Astrocyte of the cerebellum (primary cell): ENCODE measurements at places on chromosomes 5 and 9.

- DNase-seq: no peak
Measured at GRCh38 chr5:116370886-116371285, 203.7 kb downstream of the SEMA6A start.

GRCh38 chr9:114938687-114939575 is 8.5 kb upstream of the TNFSF8 start:
- DNase-seq: peak; percentile 12

- no peak for DNase-seq
Measured at GRCh38 chr9:105039175-105039799, 111.3 kb upstream of the ABCA1 start.

DNA sequence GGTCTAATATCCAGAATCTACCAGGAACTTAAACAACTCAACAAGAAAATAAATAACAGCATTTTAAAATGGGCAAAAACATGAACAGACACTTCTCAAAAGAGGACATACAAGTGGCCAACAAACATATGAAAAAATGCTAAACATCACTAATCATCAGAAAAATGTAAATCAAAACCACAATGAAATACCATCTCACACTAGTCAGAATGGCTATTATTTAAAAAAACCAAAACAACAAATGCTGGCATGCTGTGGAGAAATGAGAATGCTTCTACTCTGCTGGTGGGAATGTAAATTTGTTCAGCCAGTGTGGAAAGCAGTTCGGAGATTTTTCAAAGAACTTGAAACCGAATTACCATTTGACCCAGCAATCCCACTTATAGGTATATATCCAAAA is 63.1 kb downstream of the ADAMTS6 start:
- peak; percentile 13 for DNase-seq

- no peak for DNase-seq
Measured at GRCh38 chr5:126138281-126138931, 284.8 kb upstream of the GRAMD2B start.

- DNase-seq: peak; percentile 99
Measured at GRCh38 chr5:142215915-142216681, 107.5 kb downstream of the NDFIP1 start.

DNA sequence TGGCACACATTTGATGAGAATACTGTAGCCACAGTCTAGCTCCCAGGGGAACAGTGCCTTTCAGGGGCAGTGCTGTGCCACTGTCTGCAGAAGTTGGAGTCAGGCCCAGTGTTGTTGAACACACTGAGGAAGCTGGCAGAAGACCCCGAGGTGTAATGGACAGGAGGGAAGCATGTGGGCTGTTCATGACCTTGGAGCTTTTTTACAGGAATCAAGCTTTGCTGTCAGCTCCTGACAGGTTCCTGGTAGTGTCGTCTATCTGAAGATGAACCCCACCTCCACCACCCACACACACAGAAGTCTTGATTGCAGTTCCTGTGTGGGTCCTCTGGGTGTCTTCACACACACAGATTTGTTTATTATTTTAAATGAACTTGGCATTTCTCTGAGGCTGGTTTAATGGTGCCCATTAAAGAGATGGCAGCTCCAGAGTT is 40.3 kb upstream of the TNFAIP8 start:
- DNase-seq: no peak

DNA sequence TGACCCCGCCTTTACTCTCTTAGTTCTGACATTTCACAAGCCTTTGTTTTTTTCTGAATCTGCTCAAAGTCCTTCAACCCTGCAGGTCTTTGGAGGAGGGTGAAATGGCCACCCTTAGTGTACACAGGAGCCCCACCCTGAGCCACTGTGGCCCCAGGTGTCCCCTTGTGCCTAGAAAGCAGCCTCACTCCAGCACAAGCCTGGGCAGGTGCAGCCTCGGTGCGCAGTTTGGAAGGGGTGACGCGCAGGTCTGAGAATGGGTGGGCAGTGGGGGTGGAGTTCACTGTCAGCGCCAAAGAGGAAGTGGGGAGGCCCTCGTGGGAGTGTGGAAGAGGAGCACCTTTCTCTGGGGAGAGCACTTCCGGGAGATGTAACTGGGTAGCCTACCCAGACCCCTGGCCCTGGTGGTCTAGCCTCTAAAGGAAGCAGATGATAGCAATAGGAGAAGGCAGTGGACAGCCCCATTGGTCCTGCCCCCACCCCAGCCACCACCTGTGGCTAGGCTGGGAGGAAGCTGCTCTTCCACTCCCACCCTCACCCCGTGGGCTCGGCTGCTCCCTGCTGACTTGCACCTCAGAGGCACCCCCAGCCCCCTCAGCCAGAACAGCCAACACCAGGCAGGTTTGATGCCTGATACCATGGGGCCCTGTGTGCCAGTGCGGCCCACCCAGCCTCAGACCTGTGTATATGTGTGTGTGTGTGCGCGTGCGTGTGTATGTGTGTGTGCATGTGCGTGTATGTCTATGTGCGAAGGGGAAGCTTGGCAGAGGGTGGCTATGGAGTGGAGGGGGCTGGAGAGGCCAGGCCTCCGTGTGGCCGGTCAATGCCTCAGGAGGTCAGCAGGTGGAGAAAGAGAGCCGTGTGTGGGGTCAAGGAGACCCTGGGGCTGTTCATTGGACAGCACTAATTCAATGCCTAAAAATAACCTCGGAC is 16.8 kb upstream of the DAB2IP start:
- DNase-seq: no peak

DNA sequence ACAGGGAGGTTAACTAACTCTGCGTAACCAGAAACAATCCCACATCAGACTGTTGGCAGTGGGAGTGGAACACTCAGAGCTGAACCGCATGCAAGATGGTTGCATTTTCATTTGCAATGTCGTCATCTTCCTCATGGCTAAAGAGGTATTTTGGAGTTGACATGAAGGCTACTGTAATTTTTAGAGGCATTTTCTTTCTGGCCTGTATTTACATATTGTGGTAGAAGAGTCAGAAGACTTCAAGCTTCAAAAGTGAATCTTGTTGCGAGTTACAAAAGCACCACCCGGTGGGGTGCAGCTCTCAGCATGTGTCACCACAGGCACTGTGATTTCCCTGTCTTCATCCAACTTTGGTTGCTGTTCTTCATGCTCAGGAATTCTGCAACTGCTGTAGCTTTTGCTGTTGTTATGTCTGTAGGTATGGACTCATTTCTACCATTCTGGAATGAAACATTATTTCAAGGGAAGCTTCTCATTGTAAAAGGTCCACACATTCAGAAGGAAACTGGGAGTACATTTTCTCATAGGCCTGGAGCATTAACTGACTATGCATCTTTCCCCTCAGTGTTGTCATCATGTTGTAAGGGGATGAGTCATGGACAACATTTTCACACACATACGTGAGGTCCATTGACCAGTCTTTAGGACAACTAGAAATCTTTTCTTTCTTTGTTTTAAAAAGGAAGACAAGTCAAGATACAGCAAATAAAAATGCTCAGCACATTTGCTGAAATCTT is 35.4 kb upstream of the GDNF start:
- peak; percentile 91 for DNase-seq

- DNase-seq: no peak
Measured at GRCh38 chr9:100190339-100190738, 91.3 kb downstream of the INVS start.

- no peak for DNase-seq
Measured at GRCh38 chr5:5781335-5781734, 358.9 kb downstream of the ICE1 start.

DNA sequence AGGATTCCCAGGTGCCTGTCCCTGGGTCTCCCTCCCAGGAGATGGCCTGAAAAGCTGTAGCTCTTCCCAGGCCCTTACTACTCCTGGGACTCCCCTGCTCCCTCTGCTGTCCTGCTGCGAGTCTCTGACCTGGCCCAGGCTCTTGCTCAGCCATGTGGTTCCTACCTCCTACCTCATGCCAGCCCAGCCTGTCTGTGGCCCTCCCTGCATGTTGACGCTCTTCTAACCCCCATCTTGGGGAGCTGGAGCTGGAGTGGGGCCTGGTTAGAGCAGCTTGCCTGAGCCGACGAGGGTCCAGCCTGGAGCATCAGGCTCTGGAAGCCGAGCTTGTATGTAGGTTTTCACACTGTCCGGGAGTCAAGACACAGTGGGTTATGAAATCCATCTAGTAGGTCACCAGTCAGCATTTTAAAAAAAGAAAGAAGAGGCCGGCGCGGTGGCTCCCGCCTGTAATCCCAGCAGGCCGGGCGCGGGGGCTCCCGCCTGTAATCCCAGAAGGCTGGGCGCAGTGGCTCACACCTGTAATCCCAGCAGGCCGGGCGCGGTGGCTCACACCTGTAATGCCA is 244.4 kb downstream of the FANCC start:
- DNase-seq: no peak

DNA sequence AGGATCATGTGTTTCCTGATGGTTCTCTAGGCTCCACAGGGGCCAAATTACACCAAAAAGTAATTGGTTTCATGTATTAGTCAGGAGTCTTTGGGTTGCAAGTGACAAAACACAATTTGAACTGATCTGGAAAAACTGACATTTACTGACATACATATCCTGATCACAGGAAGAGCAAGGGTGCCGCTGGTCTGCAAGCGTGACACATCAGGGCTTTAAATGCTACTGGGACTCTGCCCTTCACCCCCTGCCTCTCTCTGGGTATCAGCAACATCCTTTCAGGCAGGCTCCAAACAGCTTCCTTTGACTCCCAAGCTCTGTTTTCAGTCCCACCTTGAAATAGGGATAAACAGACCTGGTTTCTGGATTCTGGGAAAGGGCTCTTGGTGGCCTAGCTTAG is 197.5 kb downstream of the PALM2AKAP2 start:
- no peak for DNase-seq

GRCh38 chr5:60497706-60498500 is 202.1 kb downstream of the DEPDC1B start:
- no peak for DNase-seq

GRCh38 chr9:83714329-83714728 is 6.6 kb upstream of the UBQLN1 start:
- no peak for DNase-seq

DNA sequence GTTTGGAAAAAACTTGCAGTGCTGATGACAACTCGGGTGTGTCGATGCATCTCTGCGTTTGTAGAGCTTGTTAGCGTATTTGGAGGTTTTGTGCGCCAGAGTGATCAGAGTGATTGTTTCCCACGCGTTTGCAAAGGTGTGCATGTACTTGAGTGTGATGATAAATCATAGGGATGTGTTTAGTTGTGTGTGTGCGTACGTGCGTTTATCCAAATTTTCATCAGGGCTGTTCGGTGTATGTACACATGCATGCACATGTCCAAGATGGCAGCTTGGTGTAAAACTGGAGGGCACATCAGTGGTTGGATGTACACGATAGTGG is 248 bp upstream of the C1QTNF2 start:
- DNase-seq: no peak

DNA sequence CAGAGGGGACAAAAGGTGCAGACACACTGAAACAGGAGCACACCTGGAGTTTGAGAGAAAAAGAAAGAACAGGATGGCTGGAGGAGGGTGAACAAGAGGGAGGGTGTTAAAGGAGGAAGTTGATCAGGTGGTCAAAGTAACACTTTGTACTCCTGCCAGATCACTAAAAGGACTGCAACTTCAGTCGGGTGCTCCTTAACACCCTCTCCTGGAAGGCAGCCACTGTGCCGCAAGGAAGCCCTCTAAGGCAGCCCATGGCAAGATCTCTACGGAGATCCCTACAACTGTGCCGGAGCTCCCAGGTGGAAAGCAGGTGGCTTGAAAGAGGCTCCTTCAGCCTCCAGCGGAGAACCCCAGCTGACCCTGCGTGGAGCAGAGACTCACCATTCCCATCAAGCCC is 124.4 kb upstream of the MSX2 start:
- DNase-seq: no peak

DNA sequence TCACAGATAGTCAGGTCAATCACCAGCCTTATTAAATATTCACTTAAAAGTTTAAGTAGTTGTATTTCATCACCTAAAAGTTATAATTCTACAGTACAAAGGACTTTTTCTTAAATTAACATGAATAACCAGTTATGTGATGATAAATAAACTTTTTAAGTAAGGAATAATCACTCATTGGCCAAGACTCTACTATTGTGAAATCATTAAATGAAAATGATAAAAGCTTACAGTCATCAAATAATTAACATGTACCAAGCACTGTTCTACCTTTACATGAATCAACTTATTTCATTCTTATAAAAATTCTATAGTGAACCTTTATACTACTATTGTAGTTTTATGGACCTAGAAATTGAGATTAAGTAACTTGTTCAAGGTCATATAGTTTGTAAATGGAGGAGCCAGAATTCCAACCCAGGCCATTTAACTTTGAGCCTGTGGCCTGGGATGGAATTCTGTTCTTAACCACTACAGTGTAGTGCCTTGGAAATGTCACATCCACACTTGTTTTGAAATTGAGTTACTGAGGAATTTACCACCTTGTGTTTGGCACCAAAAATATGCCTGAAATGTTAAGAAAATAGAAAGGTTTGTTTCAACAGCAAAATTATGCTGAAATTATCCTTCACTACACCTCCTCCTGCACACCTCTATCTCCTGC is 32.8 kb upstream of the MSANTD3 start:
- DNase-seq: no peak

DNA sequence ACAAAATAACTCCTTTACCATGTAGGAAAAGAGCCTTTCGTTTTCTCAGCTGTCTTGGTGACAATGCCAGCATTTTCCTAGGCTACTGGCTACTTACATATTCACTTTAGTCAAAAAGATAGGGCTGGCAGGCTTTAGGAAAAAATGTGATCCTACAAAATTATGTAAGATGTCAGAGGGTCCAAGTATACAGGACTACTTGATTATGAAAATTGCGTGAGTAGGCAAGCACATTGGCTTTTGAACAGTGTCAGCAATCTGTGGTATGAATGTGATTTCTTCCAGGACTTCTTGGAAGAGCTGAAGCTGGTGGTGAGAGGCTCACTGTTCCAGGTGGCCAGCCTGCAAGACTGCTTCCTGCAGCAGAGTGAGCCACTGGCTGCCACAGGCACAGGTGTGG is 22.8 kb downstream of the THBS4 start:
- no peak for DNase-seq

- no peak for DNase-seq
Measured at GRCh38 chr9:129464972-129465833, 155.7 kb downstream of the C9orf50 start.

GRCh38 chr9:108813951-108814601 is 41.7 kb downstream of the ACTL7B start:
- peak; percentile 1 for DNase-seq

GRCh38 chr9:114559830-114560513 is 27.6 kb upstream of the ATP6V1G1 start:
- no peak for DNase-seq

DNA sequence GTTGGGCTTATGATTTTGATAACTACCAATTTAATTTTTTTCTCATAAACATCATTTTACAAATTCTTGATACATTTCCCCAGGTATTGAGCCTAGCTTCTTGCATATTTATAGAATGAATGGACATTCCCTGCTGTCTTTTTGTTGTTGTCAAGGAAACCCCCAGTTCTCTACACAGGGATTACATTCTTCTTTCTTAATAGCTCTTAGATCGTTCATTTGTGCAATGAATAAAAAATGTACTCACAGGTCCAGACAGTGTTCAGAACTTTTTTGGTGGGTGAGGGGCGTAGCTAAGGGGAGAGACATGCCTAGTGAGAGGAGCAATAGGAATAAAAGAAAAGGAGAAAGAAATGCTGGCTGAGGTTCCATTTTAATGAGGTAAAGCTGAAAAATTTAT is 58.6 kb downstream of the VCAN start:
- DNase-seq: peak; percentile 50
